Bronchial smooth muscle cell (primary cell): ENCODE measurements at places on chromosomes 5 and 9. TPM values are rescaled to one million over a fixed set of nuclear protein-coding genes. Genes with fewer than 3 reads are reported as not detected.

The CTXN3 gene
- total RNA-seq = not detected in 2 replicates

The MSMP gene
- not detected in 2 replicates for total RNA-seq

The NR5A1 gene
- total RNA-seq = not detected in 2 replicates

The GAPVD1 gene
- total RNA-seq = 28.4 and 29.5 TPM in 2 replicates

The NELFB gene
- total RNA-seq = 39.2 and 49.2 TPM in 2 replicates

The TMEM215 gene
- total RNA-seq = not detected in 2 replicates

The CPLANE1 gene
- total RNA-seq = 11.2 and 12.3 TPM in 2 replicates

The PTGS1 gene
- 18.6 and 26.4 TPM in 2 replicates for total RNA-seq

The ZNF367 gene
- 0.09 and 0.95 TPM in 2 replicates for total RNA-seq

The ASB6 gene
- 8.8 and 11.3 TPM in 2 replicates for total RNA-seq

The F2RL1 gene
- 5.6 and 6.0 TPM in 2 replicates for total RNA-seq

The SLC45A2 gene
- total RNA-seq = under 0.01 TPM in 1 of 2 replicates, not detected in the other

The SPATA31C1 gene
- total RNA-seq = not detected in 2 replicates

The SLC36A1 gene
- 3.6 and 6.5 TPM in 2 replicates for total RNA-seq

The PCDHGB2 gene
- total RNA-seq = 3.0 and 4.1 TPM in 2 replicates

The PDE6A gene
- not detected in 2 replicates for total RNA-seq

The FCN1 gene
- not detected in 2 replicates for total RNA-seq

The SPINK4 gene
- total RNA-seq = 0.95 TPM in 1 of 2 replicates, not detected in the other

The ELAVL2 gene
- under 0.01 and 0.09 TPM in 2 replicates for total RNA-seq

The ANXA2R gene
- 2.5 and 5.7 TPM in 2 replicates for total RNA-seq

The GFI1B gene
- total RNA-seq = not detected in 2 replicates

The ZNF608 gene
- total RNA-seq = 15.0 and 20.4 TPM in 2 replicates

The IL3 gene
- total RNA-seq = not detected in 2 replicates

The CARD9 gene
- 0.77 and 0.79 TPM in 2 replicates for total RNA-seq

The RGS3 gene
- total RNA-seq = 20.8 and 60.0 TPM in 2 replicates

The ABLIM3 gene
- 23.6 and 24.9 TPM in 2 replicates for total RNA-seq
